EL (cell line): ENCODE measurements at places on chromosomes 11 and 22.

- DNase-seq, result no peak
These were observed 6.9 kb downstream of the CYTH4 start for GRCh38 chr22:37289156-37289735.

- DNase-seq, result no peak
These were observed 84.9 kb upstream of the NARS2 start for GRCh38 chr11:78659326-78660270.

DNA sequence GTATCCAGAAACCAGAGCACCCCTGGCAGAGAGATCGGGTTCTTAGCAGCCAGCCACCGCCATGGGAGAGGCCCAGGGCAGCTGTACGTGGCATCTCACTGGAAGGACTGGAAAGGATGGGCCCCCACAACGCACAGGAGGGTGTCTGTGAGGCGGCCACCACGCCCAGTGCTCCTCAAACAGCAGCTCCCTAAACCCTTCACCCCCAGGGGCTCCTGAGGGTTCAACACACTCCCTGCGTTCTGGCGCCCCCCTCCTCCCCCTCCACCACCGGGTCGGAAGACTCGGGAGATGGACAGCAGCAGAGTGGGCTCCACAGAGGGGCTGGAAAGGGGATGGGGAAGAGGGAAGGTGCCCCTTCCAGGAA, 1.1 kb downstream of the MAPK12 start:
- no peak for DNase-seq

DNA sequence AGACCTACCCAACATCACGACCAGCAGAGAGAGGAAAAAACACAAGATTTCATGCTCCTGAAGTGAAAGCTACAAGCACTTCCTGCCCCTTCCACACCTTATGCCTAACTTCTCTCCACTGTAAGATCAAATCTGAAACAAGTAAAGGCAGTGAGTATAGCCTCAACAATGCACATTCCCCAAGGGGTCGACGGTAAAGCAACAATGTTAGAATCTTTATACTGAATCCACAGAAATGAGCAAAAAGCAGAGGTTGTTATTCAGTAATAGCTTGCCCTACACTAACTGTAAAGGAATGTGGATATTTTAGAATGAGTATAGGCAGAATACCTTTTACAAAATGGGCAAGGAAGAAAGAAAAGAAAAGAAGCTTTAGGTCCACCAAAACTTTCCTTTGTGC, 15.6 kb downstream of the ARFGAP3 start:
- peak; percentile 76 for DNase-seq

GRCh38 chr11:19526119-19526518, 186.5 kb upstream of the NAV2 start:
- no peak for DNase-seq

DNA sequence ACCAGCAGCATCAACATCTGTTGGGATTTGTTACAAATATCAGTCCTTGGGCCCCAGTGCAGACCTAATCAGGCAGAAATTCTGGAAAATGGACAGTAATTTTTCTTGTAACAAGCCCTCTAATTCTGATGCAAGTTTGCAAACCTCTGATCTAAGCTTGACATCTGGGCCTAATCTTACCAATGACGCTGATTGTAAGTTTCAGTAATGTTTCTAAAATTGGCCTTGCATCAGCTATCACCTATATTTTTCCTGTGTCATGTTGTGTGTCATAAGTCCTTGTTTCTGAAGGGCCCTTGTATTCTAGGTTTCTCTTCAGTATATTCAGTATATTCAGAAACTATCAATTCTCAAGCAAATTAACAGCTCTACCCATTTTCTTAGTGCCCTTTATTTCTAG, 36.4 kb downstream of the ZNF215 start:
- no peak for DNase-seq

DNA sequence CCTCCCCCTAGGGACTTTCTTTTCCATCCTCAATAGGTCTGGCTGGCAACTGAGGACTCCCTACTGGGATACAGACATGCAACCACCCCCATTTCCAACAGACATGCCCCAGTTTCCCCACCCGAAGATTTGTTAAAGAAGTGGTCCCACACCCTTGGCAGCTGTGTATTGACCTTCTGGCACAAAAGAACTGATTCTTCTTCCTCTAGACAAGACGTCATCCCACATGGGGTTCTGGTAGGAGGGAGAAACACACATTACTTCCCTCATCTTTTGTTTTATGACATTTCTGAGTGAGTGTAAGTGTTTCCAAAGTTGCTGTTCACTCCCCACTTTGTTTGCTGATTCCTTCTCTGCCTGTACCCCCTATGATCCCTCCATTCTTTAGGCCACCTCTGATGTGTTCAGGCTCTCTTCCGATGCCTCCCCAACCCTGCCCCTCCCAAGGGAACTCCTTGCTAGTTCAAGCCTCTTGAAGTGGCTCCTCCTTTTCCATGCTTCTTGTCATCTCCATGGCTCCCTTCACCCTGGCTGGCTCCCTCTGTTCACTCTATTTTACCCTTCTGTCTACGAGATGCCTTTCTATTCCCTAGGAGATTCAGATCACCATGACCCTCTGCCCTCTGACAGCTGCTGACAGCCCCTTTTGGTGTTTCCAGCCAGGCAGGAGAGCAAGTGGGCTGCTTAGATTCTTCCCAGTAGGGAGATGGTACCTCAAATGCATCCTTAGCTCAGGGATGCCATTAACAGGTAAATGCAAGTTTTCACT, 4.3 kb downstream of the KIRREL3 start:
- DNase-seq, result no peak

DNA sequence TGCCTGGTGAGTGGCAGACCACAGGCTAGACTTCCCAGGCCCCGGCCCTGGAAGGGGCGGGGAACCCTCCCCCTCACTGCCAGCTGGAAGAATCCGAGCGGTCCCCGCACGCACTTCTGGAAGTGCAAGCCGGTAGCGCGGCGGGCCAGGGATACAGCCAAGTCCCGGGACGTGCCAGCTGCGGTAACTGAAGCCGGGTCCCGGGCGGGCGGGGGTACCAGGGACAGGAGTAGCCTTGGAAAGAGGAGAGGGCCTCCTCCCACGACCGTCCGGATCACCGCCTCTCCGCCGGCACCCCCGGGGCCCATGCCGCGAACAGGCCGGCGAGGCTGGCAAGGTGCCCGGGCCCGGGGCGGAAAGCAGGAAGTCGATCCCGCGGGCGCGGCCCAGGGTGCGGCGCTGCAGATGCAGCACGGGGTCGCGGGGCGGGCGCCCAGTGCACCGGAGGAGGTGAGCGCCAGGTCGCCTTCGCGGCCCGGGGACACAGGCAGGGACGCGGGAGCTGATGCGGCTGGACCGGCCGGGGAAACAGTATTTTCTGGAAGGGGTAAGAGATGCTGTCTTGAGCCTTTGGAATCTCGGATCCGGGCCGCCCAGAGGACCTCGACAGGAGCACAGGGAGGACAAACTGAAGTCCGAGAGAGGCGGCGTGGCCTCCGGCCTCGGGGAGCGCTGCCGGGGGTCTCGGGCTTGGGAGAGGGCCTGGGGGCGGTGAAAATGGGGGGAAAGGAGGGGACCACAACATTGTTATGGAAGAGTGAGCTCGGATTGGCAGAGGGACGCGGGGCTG, 783 bp upstream of the SLC35C1 start:
- peak; percentile 57 for DNase-seq

DNA sequence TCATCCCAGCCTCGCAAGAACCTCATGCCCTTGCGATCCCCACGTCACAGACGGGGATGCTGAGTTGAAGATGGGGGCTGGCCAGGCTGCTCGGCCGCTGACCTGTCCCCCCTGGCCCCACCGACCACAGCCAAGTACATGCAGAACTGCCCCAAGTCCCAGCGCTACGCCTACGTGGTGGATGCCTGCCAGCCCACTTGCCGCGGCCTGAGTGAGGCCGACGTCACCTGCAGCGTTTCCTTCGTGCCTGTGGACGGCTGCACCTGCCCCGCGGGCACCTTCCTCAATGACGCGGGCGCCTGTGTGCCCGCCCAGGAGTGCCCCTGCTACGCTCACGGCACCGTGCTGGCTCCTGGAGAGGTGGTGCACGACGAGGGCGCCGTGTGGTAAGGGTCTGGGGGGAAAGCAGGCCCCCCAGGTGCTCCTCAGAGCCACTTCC, 10.0 kb downstream of the MUC5B start:
- DNase-seq, result no peak

GRCh38 chr11:129287920-129288319, 87.7 kb upstream of the BARX2 start:
- no peak for DNase-seq

DNA sequence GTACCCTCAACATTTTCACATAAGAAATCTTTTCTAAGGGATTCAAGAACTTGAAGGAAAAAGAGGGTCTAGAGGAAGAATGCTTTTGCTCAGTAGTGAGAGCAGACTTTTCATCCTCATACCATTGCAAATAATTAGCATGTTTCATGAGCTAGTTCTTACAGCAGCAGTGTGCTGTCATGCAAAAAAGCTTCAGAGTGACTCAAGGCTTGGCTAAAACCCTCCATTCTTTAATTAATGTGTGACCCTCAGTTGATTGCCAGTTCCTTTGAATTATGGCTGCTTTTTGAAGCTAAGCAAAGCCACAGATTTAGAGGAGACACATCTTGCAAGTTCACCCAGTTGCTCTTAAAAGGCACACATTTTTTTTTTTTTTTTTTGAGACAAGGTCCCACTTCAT, 36.6 kb upstream of the PCF11 start:
- peak; percentile 17 for DNase-seq

DNA sequence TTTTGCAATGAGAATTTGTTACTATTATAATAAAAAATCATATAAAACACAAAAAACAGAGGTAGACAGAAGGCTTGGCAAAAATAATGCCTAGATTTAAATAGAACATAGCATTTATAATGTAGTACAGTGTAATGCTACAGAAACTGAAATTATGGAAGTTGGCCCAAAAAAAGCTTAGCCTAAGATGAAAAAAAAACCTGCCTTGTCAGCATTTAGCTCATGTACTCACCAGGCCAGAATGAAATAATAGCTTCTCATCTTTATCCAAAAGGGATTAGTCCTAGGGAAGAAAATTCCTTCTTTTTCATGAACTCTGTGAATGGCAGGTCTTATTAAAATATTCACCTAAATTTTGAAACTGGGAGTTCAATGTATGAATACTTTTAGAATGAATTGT, 951.1 kb downstream of the LRRC4C start:
- DNase-seq, result no peak

DNA sequence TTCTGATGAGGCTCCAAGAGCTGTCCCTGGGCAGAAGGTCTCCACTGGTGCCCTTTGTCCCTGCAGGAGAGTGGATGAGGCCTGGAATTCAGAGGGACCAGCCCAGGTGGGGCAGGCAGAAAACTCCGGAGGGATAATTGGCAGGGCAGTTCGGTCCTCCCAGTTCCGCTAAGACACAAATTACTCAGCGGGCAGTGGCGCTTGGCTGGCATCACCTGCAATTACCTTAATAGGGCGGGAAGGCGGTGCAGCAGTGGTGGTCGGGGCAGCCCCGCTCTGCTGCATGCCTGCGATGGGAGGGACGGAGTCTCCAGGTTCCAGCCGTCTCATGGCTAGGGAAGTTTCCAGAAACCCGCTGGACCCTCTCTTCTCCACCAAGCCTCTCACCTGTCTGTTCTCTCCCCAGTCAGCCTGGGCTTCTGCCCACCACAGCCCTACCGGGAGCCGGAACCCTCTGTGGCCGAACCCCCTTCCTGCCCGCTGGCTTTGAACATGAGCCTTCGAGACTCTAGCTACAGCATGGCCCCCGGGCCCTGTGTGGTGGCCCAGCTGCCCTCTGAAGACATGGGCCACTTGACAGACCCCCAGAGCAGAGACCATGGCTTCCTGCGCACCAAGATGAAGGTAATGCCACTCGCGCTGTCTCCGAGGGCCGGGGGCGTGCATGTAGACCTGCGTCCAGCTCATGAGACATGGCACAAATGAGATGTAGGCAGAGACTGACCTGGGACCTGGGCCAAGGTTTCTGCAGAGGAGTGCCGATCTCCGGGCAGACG, 7.0 kb downstream of the OVOL1 start:
- no peak for DNase-seq

GRCh38 chr11:18768472-18768901, 23.1 kb downstream of the PTPN5 start:
- DNase-seq, result no peak

DNA sequence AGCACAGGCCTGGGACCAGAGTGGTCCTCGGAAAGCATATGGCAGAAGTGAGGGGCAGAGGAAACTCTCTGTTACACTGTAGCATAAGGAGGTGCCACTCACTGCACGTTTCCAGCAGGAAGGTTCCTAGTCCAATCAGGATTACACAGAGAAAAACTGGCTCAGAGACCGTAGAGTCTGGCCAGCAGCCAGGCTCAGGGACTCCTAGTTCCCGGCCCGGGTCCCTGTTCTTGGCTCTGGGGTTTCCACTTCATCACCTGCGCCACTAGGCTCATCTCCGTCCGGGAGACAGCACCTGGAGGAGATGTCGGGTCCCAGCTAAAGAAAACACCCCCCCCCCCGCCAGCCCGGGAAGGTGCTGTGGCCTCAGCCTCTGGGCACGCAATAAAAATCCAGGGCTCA, 1.1 kb downstream of the TTLL12 start:
- peak; percentile 49 for DNase-seq

DNA sequence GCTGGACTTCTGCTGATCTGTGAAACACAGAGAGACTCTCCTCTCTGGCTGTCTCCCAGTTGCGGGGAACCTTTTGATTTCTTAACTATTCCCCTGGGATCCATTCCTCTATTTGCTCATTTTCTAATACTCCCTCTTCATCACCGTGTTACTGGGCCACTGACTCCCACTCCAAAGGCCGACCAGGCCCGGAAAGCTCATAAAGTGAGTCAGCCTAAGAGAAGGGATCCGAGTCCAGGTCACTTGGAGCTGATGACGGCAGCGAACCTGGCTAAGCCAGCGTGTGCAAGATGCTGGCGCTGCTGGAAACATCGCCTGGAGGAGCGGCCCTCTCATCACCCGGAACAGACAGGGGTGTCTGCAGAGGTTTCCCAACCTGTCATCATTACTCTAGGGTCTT, 112.8 kb downstream of the FBXO7 start:
- no peak for DNase-seq

GRCh38 chr11:27329867-27330632, 33.0 kb downstream of the CCDC34 start:
- no peak for DNase-seq

GRCh38 chr22:36405221-36405661, 17.5 kb upstream of the MYH9 start:
- no peak for DNase-seq

GRCh38 chr11:76151556-76152085, 54.7 kb downstream of the WNT11 start:
- no peak for DNase-seq

DNA sequence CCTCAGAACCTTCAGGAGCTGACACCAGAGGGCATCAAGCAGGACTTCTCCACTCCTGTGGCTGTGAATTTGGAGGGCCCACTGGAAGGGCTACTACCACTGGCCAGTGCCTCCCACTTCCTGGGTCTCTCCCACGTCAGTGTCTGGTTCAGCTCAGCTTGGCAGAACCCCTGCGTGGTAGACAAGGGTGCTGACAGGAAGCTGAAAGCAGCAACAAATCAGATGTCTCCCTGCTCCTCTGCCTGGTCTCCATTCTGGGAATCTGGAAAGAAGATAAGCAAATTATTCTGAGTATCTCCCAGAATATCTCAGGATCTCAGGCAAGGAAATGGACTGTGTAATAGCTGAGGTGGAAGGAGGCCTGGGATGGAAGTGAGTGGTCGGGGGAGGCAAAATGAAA, 61.5 kb downstream of the TMPRSS5 start:
- no peak for DNase-seq

GRCh38 chr11:2088284-2088683, 50.9 kb downstream of the IGF2 start:
- no peak for DNase-seq
